SK-N-DZ (cell line): ENCODE measurements at places on chromosomes 16 and 17.

DNA sequence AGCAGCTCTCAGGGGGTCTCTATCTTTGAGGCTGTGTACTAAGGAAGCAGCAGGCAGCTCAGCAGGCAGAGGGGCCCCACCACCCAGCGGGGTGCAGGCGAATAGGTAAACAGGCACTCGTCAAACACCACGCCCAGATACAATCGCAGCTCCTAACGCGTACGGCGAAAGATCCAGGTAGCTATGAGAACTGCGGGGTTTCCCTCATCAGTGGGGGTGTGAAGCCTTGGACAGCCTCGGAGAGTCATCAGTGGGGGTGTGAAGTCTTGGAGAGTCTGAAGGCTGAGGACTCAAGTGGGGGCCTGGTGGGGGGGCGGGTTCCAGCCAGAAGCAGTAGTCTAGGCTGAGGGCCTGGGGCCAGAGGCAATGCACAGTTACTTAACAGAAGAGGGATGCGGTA lies 69.0 kb downstream of the RTN4RL1 start:
- DNase-seq = no peak

DNA sequence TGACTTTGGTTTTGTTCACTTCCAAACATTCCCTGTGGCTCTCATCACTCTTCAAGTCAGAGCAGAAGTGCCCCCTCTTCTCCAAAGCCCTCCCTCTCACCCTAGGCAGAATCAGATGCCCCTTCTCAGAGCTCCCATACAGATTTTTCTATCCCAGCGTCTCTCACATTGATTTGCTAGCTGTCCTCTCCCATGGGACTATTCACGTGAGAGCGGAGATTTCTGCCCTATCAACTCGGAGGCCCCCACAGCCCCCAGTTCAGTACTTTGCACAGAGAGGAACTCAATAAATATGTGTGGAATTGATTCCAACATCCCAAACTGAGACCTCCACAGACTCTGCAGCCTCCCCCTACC lies 182.6 kb downstream of the C16orf78 start:
- no peak for DNase-seq

DNA sequence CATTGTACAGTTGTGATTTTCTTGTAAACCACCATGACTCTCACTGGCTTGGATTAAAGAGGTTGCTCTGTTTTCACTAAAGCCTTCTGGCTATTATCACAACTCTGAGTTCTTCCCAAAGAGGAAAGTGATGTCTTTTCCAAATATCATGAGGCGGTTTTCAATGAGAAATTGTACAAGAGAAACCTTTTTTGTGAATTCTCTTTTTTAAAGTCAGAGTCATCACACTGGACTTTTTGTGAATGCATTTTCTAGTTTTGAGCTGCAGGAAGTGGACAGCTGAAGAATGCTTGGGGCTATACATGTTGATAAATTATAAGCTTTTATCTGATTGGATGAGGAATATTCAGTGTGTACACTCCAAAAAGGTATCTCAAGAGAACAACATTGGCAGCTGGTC lies 100.2 kb downstream of the PHKB start:
- DNase-seq = no peak

- DNase-seq = no peak
These were observed 9.0 kb upstream of the RHBDL3 start for GRCh38 chr17:32256701-32257019.

GRCh38 chr17:57289613-57290012 lies 33.3 kb downstream of the MSI2 start:
- no peak for DNase-seq

DNA sequence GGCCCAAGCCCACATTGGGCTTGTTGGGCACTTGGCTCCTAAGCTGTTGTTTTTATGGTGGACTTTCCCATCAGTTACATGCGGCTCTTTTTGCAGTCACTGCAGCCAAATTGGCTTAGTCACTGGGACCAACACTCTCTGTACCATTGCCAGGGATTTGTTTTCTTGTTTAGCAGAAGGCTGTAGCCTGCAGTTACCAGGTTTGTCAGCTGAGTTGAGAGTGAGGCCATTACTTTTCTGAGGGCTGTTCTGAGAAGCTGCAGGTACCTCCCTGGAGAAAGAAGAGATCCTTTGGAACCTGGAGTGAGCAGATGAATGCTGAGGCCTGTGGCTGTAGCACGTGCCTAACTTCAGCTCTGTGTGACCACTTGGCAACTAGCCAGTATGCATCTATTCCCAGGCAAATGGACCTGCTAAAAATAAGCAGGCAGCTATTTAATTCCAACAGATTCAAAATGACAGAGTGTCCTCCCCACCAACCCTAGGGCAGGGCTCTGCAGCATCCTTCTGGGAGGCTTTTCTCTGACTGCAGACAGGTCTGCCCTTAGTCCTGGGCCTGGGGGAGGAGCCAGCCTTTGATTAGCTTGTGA lies 12.9 kb downstream of the AKAP1 start:
- DNase-seq = no peak

DNA sequence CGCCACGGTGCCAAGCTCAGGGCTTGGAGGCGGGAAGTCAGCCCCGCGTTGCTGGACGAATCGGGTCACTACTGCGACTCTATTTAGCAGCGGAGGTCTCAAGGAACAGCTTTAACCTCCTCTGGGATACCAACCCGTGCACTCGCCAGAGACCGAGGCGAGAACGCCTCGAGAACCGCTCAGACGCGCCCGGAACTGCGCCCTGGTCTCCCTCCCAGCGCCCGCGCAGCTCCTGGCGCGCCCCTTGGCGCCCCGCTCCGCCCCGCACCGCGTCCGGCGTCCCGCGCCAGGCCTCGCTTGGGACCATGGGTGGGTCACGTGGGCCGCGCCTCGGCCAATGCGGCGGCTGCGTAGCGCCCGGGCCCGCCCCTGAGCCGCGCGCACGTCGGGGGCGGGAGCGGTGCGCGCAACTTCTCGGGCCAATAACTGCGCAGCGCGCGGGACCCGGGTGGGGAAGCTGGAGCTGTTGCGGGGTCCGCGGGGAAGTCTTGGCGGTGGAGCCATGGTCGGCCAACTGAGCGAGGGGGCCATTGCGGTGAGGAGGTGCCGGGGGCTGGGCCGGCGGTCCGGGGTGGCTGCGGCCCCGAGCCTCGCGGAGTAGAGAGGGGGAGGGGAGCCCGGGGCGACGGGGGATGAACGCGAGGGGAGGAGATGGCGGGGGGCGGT lies at the start of the genes RPA1 and SMYD4:
Gene RPA1, plus strand, starts transcription at position 414 of the 666 bp plus-strand sequence. Its CDS starts 89 bp downstream, at position 503.
Gene SMYD4, minus strand, starts transcription at position 311 of the 666 bp plus-strand sequence. CDS start 1,908 bp downstream, outside the sequence.
- peak; percentile 90 for DNase-seq

- DNase-seq = no peak
These were observed 423.5 kb downstream of the SHISA9 start for GRCh38 chr16:13324851-13325250.

- no peak for DNase-seq
These were observed 21.8 kb upstream of the FOXK2 start for GRCh38 chr17:82497483-82498405.

GRCh38 chr16:50839356-50839755 lies 97.5 kb downstream of the CYLD start:
- no peak for DNase-seq

GRCh38 chr17:57326764-57327163 lies 70.4 kb downstream of the MSI2 start:
- DNase-seq = no peak

GRCh38 chr16:67537270-67537635 lies 8.6 kb downstream of the RIPOR1 start:
- DNase-seq = no peak

- DNase-seq = no peak
These were observed 19.9 kb downstream of the PLEKHG4 start for GRCh38 chr16:67299269-67299668.

- DNase-seq = no peak
These were observed 16.8 kb upstream of the SUZ12 start for GRCh38 chr17:31919802-31920525.

DNA sequence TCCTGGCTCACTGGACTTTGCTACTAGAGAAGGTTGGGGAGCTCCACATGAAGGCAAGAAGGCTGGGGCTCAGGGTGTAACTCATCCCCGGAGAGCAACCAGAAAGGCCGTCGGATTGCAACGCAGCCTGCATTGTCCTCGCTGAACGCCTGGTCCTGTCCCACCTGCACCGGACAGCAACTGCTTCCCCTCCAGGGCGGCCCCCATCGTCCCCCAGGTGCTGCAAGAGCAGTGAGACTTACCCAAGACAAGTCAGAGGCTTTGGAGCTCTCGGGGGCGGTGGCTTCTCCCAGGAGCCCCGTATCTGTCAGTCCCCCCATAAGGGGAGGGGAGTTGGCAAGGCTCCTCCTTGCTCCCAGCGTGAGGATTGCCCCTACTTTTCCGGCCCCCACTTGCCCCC lies 18.4 kb downstream of the METRNL start:
- no peak for DNase-seq

- DNase-seq = no peak
These were observed 102.6 kb downstream of the ZNF778 start for GRCh38 chr16:89319886-89320781.

DNA sequence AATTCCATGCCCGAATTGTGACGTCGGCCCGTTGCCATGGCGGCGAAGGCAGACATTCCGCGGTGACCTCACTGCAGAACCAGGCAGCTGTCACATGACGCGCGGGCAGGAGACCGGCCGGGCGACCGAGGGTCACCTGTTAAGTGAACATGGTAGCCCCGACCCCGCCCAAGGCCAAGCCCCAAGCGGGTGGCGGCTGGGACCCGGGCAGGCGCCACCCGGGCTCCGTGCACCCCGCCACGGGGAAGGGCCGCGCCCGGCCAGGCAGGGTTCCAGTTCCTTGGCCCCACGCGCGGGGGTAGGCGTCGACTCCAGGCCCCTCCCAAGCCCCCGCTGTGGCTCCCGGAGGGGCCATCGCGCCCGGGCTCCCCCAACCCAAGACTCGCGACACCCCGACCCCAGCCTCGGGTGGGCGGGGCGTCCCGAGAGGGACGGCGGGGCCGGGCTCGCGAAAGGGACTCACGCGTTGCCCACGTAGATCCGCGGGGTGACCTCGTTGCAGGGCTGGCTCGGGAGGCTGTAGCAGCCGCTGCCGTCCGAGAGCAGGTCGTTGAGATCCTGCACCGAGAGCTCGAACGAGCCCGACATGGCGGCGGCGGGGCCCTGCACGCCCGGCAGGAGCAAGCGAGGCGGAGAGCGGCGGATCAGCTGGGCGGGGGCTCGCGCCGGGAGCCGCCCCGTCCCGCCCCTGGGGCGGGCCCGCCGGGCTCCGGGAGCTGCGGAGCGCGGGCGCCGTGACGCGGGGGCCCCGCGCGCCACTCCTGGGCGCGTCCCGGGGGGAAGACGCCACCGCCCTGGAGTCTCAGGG lies at the start of gene DUSP3:
Gene DUSP3, minus strand, starts transcription at position 641 of the 808 bp plus-strand sequence. Its CDS starts 53 bp downstream, at position 588.
- DNase-seq = peak; percentile 81

GRCh38 chr17:74491626-74492025 lies 25.2 kb downstream of the CD300A start:
- DNase-seq = no peak

GRCh38 chr16:4884972-4885874 lies 37.9 kb downstream of the UBN1 start:
- no peak for DNase-seq

DNA sequence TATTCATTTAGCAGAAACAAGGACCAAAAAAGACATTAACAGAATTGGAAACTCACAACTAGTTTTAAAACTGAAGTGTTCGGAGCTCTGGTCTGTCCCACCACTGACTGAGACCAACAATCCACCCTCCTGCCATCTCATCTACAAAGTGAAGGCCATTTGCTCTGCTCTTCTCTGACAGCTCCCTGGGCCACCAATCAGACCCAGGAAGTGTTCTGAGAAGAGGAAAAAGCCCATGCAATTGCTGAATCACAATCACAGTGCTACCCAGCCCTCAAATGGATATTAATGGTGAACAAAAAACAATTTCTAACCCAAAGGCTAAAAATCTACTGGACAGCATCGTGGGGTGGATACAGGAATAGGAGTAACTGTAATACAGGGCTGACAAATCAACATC lies 2.1 kb downstream of the RPL23 start:
- no peak for DNase-seq

GRCh38 chr16:154217-155030 lies 2.0 kb downstream of the HBZ start:
- DNase-seq = peak; percentile 49

DNA sequence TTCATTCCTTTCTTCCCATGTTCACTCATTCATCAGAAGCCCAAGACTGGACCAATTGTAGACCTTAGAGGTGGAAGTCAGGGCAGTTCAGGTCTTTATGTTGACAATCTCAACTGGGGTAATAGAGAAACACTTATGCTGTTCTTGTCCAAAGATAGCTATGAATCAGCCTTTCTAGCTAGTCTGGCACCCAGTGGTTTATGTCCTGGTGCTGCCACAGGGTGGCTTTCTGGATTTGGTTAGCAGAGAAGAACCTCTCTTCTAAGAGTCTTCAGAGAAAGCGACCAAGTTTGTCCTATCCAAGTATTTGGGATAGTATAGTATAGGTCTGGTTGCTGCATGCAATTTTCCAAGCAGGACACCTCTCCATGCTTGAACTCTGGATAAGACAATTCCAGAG lies 83.3 kb downstream of the NOG start:
- DNase-seq = no peak

DNA sequence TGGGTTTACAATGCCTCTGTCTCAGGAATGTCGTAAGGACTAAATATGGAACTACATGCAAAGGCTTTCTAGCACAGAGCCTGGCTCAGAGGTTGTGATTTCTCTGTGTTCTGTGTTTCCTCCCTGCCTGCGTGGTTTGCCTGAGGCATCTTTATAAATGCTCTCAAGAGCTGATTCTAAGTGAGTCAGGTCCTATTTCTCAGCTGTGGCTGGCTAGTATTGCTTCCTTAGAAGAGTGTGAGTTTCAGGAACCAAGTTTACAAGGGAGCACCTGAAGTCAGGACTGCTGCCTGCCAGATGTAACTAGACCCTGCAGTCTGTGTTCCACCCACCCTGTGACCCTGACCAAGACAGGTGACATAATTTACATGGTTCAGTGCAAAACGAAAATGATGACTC lies 8.0 kb upstream of the CCL1 start:
- no peak for DNase-seq

GRCh38 chr16:74271872-74272271 lies 24.7 kb upstream of the PSMD7 start:
- no peak for DNase-seq

DNA sequence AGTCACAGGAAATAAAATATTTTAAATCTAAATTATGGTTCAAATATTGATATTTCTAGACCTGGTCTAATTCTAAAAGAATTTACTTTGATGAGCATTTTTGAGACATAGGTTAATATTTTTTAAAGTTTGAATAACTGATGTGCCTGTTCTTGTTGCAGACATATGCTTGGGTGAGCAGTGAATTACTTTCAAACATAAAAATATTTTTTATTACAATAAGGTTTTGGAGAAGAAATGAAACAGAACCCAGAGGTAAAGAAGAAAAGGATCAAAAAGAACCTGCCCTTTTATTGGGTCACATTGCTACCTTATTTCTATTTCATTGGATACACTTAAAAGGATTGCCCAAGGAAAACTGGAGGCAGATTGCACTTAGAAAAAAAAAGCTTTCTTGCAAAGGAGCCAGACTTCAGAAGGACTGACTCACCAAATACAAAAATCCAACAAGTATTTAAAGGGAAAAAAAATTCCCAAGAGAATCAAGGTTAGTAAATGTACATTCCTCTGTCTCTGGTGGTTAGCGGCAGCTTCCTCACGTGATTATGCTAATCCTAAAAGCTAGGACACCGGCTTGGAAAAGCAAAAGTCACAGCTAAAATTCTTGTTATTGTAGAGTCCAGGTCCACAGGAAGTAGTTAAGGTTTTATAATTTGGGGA lies 18.5 kb downstream of the ENPP7 start:
- DNase-seq = no peak
